ENCODE measurements at places on chromosomes 11 and 22.

DNA sequence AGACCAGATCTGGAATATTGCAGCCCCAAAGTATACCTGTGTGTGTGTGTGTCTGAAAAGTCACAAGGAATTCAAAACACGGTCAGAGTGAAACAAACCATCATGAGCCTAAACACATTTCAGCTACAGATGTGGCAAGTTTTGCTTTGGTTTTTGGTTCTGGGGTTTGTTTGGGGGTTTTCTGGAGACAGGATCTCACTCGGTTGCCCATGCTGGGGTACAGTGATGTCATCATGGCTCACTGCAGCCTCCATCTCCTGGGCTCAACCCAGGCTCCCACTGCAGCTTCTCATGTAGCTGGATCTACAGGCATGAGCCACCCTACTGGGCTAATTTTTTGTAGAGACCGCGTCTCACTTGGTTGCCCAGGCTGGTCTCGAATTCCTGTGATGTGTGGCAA is 41.4 kb upstream of the PHF21A start:
- DNase-seq, result no peak

DNA sequence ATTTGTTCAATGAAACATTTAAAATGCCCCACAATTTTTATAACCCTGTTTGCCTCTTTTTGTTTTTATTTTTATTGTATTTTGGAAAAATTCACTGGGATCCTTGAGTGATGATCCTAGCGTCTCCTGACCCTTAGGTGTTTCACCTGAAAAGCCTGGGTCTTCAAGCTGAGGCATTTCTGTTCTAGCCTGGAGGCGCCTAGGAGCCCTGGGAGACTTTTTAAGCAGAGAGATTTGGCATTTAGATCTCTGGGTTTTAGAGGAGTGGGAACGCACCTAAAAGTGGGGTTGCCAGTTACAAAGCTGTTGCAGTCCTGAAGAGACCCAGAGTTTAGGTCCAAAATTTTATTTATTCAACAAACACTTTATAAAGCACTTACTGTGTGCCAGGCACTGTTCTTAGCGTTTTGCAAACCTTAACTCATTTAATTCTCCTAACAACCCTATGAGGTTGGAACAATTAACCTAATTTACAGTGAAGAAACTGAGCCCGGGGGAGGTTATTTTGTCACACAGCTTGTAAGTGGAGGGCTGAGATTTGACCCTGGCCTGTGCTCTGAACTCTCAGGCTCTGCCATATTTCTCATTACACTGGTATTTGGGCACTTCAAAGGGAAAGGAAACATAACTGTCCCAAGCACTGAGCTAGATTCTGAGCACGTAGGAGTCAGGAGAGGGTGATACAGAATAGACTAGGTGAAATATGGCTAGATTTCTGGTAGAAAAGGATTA is 834 bp upstream of the FADS1 start:
- DNase-seq, result no peak

GRCh38 chr22:44930016-44930710 is 79.6 kb downstream of the PHF21B start:
- DNase-seq, result no peak

GRCh38 chr11:115889712-115890111 is 385.5 kb upstream of the CADM1 start:
- DNase-seq, result no peak

DNA sequence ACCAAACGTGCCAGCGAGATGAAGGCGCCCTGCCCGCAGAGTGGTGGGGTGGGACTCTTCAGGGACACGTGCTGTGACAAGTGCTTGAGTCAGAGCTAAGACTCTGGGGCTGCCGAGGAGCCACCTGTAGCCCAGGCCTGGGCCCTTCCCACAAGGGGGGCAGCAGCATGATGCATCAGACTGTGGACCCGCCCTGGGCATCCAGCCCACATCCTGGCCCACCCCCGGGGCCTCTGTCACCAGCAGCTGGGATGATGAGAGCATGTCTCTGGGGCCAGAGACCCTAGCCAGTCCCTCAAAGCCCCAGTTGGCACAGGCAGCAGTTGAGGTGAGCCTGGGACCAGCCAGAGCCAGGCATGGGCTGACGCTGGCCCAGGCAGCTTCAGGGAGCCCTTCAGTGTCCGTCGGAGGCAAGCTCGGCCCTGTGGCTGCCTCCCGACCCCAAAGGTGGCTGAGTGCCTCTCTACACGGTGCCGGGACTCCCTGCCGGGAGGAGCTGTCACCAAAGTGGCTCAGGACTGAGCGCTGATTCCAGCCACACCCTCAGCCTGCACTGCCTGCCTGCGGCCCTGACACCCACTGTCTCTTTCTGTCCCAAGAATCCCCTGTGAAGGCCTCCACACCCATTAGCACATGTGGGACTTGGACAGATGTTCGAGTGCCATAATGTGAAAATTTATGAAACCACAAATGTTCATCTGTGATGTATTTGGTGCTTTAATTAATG is 41.3 kb downstream of the CDKN1C start:
- no peak for DNase-seq

DNA sequence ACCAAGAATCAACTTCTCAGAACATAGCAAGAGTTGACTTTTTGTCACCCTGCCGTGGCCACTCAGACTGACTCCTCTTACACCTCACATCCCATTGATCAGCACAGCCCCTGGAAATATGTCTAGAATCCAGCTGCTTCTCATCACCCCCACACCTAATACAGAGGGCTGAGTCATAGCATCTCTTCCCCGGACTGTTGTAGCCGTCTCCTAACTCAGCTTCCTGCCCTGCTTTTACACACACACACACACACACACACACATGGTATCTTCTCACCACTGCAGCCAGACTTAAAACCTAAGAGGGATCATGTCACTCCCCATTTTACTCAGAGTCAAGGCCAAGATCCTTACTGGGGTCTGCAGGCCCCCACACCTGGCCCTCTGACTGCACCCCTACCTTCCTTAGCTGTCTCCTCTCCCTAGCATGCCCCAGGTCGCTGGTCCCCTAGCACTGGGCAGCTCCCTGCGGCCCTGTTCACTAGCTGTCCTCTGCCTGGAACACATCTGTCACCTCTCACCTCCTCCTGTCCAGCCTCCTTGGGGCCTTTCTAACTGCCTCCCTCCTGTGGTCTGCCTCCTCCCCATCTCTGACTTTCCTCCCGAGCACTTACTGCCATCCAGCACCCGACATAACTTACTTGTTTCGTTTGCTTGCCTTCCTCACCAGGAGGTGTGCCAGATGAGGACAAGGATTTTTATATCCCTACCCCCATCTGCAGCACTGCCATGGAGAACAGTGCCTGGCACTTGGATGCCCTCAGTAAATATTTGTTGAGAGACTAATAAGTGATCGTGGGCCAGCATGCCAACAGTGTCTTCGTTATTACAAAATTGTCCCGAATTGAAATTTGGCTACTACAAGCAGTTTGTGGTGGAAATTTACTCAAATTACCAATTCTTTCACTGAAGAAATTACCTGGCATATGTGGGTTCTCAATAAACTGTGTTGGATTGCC is 61.9 kb downstream of the BMAL1 start:
- peak; percentile 96 for DNase-seq

GRCh38 chr11:70111269-70112016 is 33.3 kb downstream of the ANO1 start:
- DNase-seq, result peak; percentile 93

DNA sequence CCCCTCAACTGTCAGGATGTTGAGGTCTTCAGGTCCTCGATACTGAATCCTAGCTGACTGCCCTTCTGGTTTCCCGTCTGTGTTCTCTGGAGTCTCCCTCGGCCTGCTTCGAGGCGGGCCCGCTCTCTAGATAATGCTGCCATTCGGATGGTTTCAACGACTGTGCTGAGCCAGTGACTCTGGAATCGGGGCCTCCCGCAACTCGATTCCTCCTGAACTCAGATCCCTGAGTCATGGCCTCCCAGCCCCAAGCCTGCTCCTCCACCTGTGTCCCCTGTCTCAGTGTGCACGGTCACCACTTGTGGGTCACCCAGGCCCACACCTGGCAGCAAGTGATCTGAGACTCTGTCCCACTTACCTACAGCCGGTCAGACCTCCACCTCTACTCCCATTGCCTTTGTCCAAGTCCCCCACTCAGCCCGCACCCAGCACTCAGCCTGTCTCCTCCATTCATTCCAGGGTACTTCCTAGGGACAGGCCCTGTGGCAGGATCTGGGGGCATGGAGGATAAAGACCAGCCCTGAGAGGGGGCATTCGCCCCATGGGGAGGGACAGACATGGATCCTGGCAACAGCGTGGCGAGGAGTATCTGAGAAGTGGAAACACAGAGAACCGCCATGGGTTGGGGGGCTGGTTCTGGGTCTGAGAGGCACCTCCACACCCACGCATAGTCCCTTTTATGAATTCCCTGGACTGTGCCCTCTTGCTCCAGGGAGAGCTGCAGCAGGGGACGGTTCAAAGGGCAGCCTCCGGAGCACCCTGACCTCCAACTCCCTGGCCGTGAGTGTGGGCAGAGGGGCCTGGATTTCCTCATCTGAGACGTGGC is 14.3 kb downstream of the MPST start:
- DNase-seq, result no peak

DNA sequence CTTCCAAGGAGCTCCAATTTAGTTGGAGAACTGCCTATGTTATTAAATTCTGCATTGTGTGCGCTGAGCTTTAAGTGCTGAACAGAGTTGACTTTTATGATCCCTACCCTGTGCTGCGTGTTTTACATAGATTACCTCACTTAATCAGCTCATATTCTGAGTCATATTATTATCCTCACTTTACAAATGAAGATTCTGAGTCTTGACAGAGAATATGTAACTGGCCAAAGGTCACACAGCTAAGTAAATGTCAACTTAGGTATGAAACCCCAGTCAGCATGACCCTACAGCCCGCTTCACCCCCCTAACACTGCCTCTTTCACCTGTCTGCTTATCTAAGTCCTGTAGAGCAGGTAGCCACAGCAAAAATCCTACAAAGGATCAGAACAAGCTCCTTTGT is 19.8 kb upstream of the TMPRSS5 start:
- DNase-seq, result no peak

GRCh38 chr11:67006029-67006884 is 16.7 kb upstream of the SYT12 start:
- DNase-seq, result peak; percentile 77

DNA sequence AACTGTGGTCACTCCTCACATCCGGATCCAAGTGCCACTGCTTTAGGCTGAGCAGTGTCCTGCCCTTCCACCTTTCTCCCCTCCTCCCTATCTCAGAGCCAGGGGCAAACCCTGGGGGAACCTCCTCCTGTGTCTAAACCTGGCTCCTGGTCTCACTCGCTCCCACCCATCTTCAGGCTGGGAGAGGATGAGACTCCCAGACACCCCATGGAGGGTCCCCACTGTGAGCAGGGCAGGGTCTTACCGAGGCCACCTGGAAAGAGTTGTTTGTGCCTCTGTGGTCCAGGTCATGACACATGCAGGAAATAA is 93.6 kb downstream of the PDE2A start:
- no peak for DNase-seq

DNA sequence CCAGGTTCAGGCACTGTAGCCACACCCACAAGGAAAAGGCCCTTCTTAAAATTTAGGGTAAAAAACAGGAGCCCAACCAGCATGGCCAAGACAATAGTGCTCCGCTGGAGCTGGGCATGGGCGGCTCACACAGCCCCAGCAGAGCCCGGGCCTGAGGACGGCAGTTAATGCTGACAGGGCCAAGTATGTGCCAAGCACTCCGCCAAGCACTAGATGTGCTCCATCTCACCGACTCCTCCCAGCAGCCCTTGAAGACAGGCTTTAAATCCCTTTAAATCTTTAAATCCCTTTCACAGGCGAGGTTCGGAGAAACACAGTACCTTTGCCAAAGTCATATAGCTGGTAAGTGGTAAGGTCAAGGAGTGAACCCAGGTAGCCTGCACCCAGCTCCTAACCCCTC is 4.8 kb downstream of the ARFGAP2 start:
- no peak for DNase-seq

GRCh38 chr11:33000181-33000580 is 15.5 kb upstream of the DEPDC7 start:
- DNase-seq, result no peak

GRCh38 chr22:38739300-38740055 is 16.3 kb downstream of the SUN2 start:
- no peak for DNase-seq

GRCh38 chr11:32952421-32952820 is 59.8 kb downstream of the QSER1 start:
- DNase-seq, result no peak

- no peak for DNase-seq
Measured at GRCh38 chr11:85828640-85828978, 17.7 kb upstream of the SYTL2 start.

DNA sequence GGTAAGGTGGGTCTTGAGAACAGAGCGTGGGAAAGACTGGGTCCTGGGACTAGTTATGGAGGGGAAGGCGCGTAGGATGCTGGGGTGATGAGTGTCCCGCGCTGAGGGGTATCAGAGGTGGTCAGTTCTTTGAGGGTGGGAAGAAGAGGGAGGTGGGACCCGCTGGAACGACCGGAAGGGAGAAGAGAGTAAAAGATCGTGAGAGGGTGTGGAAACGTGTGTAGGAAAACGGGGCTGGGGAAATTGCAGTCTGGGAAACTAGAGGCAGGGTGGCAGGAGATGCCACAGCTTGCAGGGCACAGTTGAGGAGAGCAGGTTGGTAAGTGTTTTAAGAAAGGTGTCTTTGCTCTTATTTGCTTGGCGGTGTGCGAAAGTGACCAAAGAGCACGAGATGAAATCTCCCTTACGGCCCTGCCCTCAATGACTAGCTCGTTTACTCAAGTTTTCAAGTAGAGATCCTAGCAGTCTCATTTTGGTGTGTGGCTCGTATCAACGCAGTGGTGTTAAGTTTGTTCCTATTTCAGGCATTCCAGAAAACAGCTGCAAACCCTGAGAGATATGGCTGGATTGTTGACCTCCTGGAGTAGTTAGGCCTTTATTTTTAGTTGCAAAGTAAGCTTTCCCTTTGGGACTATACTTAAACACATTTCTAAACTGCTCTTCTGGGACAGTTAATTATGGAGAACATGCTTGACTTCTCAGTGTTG is 615 bp downstream of the STT3A start:
- peak; percentile 26 for DNase-seq

GRCh38 chr22:31046539-31047226 is 34.4 kb upstream of the SMTN start:
- DNase-seq, result no peak
